ENCODE measurements at places on chromosomes 2 and 18.

- no peak for DNase-seq
Observed at GRCh38 chr18:32612651-32613050, 142.0 kb upstream of the GAREM1 start.

GRCh38 chr2:106830191-106830590, 55.8 kb downstream of the ST6GAL2 start:
- DNase-seq, result no peak

GRCh38 chr2:66897691-66898150, 462.8 kb downstream of the MEIS1 start:
- DNase-seq, result no peak

DNA sequence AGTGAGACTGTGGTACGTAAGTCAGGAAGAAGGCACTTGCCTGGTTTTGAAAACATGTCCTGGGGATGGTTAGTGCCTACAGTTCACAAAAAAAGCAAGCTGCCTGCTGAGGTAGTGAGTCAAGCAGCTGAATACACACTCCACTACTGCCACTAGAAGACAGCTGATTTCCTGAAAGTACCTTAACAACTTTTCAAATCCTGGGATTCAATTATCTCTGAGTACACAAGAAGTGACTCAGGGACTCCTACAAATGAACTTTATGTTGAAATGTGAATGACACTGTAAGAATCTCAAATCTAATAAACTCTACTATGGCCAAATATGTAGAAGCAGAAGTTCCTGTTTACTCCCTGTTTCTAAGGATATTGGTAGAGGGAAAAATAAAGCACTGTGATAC, 58.0 kb upstream of the ARL5A start:
- no peak for DNase-seq

DNA sequence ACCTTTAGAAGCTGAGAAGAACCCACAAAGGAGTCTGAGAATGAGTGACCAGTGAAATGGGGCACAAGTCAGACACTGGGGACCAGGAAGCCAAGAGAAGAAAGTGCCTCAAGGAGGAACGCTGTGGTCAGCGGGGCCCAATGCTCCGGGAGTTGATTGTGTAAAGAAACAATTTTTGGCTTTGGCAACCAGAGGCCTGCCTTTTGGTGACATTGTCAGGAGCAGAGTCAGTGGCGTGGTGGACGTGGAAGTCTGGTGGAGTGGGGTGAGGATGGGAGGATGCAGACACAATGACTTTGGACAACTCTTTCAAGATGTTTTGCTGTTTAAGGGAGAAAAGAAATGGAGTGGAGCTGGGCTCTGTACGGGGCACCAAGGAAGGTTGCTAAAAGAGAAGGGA, 100.2 kb upstream of the SEC11C start:
- DNase-seq, result no peak

DNA sequence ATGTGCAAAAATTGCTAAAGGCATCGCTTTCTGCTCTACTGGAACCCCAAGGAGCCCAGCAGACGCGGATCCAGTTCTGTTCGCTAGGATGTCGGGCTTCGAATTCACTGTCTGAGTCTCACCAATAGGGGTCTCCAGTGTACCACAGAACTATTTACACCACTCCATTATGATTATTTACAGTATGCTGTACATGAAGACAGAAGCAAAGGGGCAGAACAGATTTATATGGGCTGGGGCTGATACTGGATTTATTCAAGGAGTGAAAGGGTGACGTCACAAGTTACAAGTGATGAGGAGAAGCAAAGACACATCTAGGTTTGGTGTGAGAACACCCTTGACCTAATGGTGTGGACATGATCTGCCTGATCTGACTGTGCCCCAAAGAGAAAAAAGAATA, 185.3 kb upstream of the ATP5MC3 start:
- no peak for DNase-seq

DNA sequence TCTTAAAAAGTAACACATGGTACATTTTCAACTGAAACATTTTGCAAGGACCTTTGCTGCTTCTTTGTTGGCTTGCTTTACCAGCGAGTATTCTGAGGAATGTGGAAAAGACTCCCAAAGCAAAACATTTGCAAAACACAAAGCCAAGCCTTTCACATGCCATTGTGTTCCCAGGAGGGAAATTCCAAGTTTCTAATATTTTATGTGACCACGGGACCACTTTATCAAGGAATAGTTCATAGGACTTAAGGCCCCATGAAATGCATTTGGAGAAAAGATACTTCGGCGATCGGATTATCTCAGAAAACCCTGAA, 26.2 kb downstream of the CYP27C1 start:
- DNase-seq, result no peak

DNA sequence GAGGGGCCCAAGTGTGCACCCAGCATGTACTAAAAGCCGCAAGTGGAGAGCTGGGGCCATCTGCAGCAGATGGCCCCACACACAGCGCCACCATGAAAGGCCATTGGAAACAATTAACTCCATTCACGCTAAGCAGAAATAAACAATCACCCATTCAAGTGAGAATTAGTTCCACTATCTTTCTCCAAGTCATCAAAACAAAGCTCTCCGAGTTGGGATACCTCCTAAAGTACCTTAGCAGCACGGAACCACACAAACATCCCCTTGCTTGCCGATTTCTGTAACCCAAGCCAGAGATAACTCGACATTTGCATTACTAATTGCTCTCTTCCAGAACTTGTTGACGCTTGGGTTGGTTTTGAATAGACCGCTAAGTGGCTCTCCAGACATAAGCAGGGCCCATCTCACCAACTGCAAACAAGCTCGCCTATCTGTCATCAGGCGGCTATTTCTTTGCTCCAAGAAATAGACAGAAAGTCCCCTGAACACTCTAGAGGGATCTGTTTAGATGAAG, 840.6 kb upstream of the SALL3 start:
- DNase-seq, result no peak

Measured in stimulated activated CD4-positive, alpha-beta T cell treated with anti-CD3 and anti-CD28 coated beads, Interleukin-12 subunit alpha, Interleukin-12 subunit beta, amount 100 ng/mL, for 4 hours (primary cell).